NCI-H1092 treated with DMSO at 0.1 percent for 48 hours (cell line): ENCODE measurements at places on chromosomes 12 and 14.
A peak's percentile ranks its signal among the peaks of the same experiment; 100 is the strongest.

GRCh38 chr12:1890119-1890703, 28.2 kb downstream of the CACNA2D4 start:
- no peak for DNase-seq

DNA sequence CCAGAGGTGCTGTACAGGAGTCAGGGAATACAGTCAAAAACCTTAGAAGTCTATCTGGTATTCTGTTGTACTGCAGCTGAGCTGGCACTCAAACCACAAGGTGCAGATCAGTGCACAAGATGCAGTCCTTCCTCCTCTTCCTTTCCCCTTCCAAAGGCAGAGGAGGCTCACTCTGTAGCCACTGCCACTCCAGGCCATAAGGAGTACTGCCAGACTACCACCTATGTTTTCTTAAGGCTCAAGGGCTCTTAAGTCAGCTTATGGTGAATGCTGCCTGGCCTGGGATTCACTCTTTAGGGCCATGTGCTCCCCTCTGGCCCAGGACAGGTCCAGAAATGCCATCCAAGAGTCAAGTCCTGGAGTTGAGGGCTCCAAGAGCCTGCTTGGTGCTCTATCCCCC, 200.3 kb downstream of the CRADD start:
- no peak for DNase-seq

- DNase-seq = no peak
Observed at GRCh38 chr14:93712079-93712837, 76.0 kb downstream of the PRIMA1 start.

- DNase-seq = no peak
Observed at GRCh38 chr14:32637582-32637981, 301.1 kb upstream of the NPAS3 start.

DNA sequence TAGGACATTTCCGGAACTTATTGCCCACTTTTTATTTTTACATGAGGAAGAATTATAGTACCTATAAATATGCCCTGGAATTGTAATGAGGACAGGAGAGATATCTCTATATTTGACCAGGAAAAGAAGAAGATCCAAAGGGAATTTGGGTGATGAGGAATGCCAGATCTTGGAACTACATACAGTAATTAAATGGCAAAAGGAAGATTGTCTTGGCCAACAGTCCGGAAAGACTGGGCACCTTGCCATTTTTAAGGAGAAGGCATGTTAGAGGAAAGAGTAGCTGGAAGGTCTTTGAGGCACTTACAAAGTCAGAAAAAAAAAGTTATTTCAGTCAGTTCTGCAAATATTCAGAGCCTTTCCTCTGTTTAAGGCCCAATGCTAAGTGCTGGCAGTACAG, 616.4 kb downstream of the MED13L start:
- no peak for DNase-seq

- DNase-seq = no peak
Observed at GRCh38 chr12:110093631-110094311, 30.4 kb upstream of the IFT81 start.

- no peak for DNase-seq
Observed at GRCh38 chr12:96064271-96064670, 28.9 kb upstream of the LTA4H start.

DNA sequence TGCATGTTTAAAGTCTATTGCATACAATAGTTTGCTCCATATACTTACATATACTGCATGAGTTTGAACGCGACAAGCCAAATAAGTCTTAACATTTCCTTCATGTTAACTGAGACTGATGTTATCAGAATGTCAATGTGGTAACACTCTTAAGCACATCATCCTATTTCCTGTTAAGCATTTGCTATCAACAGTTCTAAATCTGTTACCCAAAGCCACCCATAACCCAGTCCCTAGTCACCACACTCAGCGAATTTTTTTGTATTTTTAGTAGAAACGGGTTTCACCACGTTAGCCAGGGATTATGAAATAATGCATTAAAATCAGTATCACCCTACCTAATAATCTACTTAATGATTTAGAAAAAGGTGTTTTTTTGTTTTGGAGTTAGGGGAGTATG, 39.4 kb downstream of the HNRNPC start:
- no peak for DNase-seq

GRCh38 chr14:65860956-65861611, 448.6 kb downstream of the FUT8 start:
- no peak for DNase-seq

DNA sequence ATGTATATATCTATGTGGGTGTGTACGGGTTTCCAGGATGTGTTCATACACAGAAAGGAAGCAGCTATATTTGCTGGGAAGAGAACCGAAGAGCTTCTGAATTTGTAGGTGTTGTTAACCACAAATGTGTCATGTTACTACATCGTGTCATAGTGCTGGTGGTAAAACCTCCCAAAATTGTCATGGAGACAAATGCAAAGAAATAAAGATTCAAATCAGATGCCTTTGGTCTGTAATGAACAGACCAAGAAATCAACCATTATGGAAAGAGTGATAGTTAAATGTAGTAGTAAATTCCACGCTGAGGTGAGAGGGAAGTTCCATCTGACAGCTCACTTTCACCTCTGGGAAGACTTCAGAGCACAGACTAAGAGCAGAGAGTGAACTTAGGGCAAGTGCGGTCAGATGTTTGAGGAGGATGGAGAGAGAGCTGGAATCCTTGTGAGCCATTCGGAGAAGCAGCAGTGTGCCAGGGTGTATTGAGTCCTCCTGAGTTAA, 487.5 kb downstream of the TMEM121 start:
- DNase-seq = no peak

DNA sequence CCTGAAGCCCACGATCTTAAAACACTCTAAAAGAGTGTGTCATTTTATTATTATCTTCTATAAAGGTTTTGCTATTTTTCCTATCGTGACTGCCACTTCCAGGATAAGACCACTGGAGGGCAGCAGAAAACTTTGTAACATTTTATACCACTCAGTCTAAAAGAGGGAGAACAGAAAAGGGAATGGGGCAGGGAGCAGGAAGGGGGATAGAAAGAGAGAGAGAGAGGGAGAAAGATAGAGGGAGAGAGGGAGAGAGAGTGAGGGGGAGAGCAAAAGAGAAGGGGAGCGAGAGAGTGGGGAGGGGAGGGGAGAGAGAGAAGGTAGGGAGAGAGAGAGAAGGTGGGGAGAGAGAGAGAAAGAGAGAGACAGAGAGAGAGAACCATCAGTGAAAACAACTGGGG, 2.0 kb upstream of the ART4 start:
- DNase-seq = peak; percentile 57

DNA sequence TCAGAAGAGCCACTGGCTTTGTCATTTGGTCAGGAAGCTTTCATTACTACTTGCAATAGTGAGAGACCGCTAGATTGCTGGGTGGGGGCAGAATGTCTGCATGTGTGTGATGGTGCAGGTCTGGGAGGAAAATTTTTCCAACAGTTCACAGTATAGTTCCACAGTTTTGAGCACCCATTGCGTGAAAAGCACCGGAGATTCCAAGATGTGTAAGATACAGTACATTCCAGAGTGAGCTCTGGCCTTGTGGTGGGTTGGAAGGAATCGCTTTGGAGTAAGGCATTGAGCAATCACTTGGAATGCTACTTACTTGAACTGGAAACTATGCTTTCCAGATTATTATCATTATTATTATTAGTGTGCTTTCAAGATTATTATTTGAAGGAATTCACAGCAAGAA, 47.6 kb upstream of the FRMD6 start:
- no peak for DNase-seq

DNA sequence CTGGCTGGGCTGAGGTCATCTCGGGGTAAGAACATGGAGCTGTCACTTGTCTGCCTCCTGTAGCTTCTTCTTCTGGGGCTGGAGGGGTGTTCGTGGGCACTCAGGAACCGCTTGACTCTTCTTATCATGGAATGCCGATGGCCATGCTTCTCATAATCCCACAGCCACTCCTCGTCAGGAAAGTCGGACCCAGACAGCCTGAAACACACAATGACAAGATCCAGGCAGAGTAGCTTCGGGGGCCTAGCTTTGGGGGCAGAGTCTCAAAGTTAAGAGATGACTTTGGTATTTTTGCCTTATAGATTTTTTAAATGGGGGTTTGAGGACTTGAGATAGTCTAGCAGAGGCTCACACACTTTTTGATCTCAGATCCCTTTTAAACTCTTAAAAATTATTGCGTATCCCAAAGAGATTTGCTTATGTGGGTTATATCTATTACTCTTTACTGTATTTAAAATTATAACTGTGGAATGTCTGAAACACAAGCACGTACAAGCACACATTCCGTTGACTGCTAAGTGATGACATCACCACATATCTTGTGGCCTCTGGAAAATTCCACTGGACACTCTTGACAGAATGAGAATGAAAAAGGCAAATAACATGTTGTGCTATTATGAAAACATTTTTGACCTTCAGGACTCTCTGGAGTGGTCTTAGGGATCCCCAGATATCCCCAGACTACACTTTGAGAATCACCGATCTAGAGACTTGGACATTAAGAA, 43.3 kb downstream of the BEST3 start:
- no peak for DNase-seq

GRCh38 chr12:2540535-2540941, 254.2 kb upstream of the FKBP4 start:
- DNase-seq = no peak

GRCh38 chr12:91985002-91985787, 160.5 kb downstream of the BTG1 start:
- DNase-seq = no peak

GRCh38 chr12:118429688-118430383, 53.5 kb downstream of the SUDS3 start:
- no peak for DNase-seq

- DNase-seq = no peak
Observed at GRCh38 chr12:8886502-8887284, 27.6 kb upstream of the PHC1 start.

DNA sequence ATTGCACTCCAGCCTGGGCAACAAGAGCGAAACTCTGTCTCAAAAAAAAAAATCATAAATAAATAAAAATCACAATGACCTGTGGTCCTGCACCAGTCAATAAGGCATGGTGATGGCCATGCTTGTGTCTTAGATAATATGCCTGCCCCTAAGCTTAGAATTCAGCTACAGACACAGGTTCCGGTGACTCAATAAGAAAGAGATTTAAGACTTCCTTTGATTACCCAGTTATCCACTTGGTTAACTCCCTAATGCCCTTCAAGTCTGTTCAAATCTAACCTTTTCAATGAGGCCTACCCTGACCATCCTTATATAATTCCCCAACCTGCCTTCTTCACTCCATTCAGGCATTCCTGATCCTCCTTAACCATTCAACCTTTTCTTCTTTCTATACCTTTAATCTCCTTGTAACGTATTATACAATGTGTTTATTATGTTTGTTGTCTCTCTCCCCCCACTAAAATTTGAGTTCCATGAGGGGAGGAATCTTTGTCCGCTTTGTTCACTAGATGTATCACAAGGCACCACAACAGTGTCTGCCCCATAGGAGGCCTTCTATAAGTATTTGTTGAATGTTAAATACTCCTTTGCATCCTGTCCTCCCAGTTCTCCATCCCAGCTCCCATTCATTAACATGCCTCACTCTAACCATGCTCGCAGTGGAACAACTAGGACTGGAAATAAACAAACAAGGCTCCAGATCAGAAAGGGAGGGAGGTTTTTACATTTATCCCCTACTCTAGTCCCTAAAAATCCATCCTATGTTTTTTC, 8.9 kb downstream of the MAP4K5 start:
- no peak for DNase-seq

GRCh38 chr12:26845984-26846383, 13.0 kb upstream of the ITPR2 start:
- DNase-seq = no peak

DNA sequence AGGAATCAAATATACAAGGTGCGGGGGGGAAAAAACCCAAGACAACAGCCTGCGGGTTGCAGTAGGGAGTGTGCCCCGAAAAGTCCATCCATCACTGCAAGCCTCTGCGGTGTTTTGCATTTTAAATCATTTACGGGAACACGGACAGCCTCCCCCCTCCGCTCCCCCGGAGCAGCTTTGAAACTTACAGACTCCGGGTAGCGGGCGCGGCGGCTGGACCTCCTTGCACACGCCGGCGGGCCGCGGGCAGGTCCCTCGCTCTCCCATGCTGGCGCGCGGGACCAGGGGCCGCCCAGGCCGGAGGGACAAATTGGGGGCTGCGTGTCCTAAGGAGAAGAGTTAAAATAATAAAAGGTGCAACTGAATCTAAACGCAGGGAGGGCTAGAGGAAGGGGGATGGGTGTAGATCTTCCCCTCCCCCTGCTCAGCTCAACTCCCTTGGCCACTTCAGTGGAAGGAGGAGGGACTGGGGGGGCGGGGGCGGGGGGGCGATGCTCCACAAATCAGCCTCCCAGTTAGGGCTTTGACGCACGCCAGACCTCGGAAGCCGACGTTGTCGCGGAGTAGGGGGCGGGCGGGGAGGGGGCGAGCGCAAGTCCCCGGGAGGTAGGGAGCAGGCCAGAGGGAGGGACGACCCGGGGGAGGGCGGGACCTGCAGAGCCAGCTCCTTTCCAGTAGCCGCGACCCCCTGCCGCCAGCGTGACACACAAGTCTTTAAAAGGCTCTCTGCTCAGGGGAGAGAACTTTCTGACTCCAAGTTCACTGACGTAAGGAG, at the start of gene KCNJ8:
Gene KCNJ8, minus strand, starts transcription at position 349 of the 775 bp plus-strand sequence. CDS start 1,090 bp downstream, outside the sequence.
- no peak for DNase-seq

DNA sequence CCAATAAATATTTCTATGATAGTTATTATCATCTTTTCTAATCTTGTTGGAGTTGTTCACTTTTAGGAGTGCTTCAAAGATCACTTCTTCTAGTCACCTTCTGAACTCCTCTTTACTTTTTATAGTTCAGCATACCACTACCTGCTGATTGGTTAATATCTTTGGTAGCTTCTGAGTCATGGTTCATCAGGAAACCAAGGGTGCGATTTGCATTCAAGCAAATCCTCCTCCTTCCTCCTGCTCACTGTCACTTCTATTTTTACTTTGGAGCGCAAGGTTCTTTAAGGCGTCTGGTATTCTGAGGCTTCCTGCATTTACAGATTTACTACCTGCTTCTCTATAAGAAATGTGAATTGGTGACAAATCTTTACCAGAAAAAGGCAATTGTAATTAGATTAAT, 24.0 kb downstream of the SYT1 start:
- DNase-seq = no peak

- DNase-seq = no peak
Observed at GRCh38 chr12:53230108-53230845, 1.7 kb downstream of the RARG start.

GRCh38 chr12:24780697-24781368, 168.1 kb downstream of the BCAT1 start:
- no peak for DNase-seq

GRCh38 chr12:122870867-122871664, 24.9 kb downstream of the VPS37B start:
- DNase-seq = peak; percentile 53

DNA sequence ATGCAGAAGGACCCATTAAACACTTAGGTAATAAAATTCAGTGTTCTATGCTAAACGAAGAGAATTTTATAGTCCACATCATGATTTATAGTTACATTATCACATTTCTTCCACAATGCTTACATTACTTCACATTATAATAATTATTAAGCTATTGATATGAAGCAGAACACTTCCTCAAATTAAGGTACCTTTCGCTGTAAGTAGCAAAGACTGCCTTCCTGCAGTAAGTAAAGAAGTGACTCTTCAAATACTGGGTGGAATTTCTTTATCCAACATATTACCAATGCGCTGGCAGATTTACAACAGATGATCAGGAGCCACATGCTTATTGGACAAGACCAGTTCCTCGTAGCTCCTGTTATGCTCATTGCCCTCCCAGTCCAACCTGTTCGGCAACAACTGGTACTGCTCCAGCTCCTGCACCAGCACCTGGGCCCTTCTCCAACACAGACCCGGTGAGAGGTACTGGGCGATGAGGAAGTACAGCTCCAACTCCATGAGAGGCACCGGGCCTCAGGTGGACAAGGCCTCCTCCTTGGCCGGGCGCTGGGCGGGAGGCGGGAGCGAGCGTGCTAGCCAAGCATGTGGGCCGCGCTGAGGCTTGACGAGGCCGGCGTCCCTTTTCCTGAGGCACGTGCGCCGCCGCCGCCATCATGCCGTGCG, 210.7 kb upstream of the ATP2B1 start:
- DNase-seq = no peak
